Type B pancreatic cell (in vitro differentiated cells): ENCODE measurements at places on chromosomes 1 and 21. TPM values are rescaled to one million over a fixed set of nuclear protein-coding genes. Genes with fewer than 3 reads are reported as not detected.

The CLDN8 gene
- 2.5 and 12.4 TPM in 2 replicates for total RNA-seq

The ELAPOR1 gene
- total RNA-seq = 25.6 and 27.4 TPM in 2 replicates

The NUP210L gene
- 0.07 TPM in 1 of 2 replicates, not detected in the other for total RNA-seq

The ZC3H12A gene
- total RNA-seq = 6.0 and 18.3 TPM in 2 replicates

The FCN3 gene
- total RNA-seq = not detected in 2 replicates
